BE2C (cell line): ENCODE measurements at places on chromosomes 11 and 22.

GRCh38 chr11:65121865-65122696 lies at the start of the genes FAU and MRPL49:
TSS of gene FAU (minus strand) at chr11:65122134. CDS start at chr11:65121813, 321 bp downstream.
TSS of gene MRPL49 (plus strand) at chr11:65122321. CDS start at chr11:65122347, 26 bp downstream.
- DNase-seq, result peak; percentile 94

- DNase-seq, result no peak
Observed at GRCh38 chr11:109968299-109968698, 124.9 kb upstream of the ZC3H12C start.

- no peak for DNase-seq
Observed at GRCh38 chr11:3101921-3102640, 44.9 kb upstream of the CARS1 start.

- no peak for DNase-seq
Observed at GRCh38 chr11:47628026-47628425, 14.3 kb downstream of the MTCH2 start.

GRCh38 chr11:67240576-67241389 lies 25.5 kb upstream of the GRK2 start:
- DNase-seq, result peak; percentile 73

DNA sequence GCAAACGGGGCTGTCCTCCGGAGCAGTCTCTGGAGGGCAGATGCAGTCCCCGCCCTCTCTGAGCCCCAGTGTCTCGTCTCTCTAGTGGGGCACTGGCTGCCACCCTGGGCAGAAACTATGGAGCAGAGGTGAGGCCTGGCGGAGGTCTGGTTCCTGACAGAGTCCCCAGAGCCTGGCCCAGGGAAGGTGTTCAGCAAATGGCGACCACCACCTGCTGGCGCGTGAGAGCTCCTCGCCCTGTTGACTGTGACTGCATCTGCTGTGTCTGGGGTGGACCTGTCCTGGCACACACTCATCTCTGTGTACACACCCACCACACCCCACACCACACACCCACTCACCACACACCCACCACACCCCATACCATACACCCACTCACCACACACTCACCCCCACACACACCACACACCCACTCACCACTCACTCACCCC lies 18.3 kb upstream of the TTLL12 start:
- no peak for DNase-seq

GRCh38 chr11:18720808-18721560 lies 5.0 kb downstream of the IGSF22 start:
- peak; percentile 88 for DNase-seq

- no peak for DNase-seq
Observed at GRCh38 chr11:88704485-88704884, 361.3 kb downstream of the GRM5 start.

DNA sequence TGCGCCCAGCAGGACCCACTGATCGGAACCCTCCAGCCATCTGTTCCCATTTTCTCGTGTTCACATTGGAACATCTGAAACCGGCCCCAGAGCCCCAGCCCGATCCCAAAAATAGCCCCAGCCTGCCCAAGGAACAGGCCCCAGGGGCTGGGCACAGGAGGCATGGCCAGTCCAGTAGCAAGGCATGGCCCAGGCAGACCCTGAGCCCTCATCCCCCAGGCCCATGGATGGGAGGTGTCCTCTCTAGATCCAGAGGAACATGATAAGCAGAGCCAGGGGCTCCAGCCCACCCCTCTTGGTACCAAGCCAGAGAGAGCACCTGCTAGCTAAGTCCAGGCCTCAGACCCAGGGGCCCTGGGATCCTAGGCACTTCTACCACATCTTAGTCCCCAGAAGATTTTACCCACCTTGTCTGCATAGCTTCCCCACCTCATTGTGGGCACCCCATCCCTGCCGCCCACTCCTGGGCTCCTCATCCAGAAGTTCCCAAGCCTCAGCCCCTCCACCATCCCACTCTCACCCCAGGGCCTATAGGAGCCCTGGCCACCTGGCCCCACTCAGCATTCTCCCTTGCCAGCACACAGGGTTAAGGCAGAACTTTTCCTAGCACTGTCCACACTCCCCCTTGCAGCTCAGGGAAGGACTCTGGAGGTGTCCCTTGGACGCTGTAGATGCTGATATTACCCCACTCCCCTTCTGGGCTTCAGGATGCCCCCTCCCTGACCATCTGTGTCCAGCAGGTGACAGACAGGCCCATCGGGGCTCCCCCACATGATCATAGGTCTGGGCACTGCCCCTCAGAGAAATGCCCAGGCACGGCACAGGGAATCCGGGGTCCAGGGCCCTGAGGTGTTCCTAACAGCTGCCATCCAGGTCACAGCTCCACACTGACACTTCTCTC lies 9.5 kb downstream of the BCL9L start:
- no peak for DNase-seq

GRCh38 chr11:116122697-116123472 lies 618.7 kb upstream of the CADM1 start:
- DNase-seq, result no peak

- DNase-seq, result no peak
Observed at GRCh38 chr22:28426346-28427132, 253.1 kb downstream of the TTC28 start.

DNA sequence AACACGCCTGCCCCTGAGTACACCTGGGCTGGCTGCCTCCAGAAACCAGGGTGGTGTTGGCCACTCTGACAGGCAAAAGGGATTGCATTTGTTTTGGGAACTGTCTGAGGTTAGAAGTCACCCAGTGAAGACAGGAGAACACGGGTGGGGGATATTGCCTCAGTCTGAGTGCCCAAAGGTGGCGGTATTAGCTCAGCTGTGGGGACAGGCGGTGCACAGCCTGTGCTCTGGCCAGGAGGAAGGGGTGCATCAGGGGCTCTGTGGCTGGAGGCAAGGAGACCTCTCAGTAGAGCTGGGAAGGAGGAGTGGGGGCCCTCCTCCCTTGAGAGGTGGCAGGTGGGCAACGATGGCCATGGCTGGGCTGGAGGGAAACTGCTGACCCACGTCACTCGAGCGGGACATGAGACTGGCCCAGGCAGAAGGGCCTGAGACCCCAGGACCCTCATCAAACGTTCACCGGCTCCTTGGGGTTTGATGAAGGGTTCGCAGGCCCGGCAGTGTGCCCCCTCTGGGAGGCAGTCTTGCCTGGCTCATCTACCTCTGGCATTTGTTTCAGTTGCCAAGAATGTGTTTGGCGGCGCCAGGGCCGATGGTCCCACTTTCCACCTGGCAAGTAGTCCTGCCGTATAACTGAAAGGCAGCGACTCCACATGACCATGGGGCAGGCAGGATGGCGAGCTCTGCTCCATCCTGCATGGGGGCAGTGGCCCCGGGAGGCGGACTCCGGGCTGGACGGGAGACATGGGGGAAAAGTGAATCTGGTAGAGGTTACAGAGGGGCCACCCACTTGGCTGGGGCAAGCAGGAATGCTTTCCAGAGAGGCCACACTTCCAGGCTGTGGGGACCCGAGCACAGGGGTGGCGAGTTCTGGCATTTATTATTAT lies 52.8 kb upstream of the SMIM38 start:
- DNase-seq, result peak; percentile 77

DNA sequence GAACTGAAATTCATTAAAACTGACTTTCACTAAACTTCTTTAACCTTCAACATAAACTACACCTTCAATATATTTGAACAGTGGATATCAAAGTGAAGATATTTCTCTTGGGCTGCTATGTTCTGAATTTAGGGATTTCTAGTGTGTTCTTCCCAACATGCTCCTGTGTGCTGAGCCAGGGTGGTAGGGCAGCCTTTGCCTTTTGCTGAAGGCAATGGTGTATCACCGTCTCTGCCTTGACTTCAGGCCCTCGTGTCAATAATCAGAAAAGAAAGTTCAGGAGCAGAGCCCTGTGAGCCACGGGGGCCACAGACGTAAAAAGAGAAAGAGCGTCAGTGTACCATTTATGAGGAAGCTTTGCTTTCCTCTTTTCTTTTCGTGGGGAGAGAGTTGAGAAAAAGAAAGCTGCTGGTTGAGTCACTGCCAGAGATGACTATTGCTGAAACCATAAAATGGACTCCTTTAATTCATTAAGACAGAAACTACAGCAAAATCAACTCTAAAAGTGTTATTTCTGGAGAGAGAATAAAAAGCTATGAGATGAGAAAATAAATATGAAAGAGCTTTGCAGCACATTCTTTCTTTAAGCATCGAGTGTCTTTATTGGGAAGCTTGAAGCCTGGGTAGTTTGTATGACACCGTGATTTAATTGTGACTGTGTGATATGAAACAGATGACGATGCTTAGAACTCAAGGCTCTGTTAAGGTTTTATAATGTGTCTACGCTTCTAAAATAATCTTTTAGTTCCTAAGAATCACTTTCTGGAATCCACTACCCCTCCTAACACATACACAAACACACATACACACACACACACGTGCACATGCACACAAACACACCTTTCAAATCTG lies 271.8 kb upstream of the MTNR1B start:
- DNase-seq, result no peak

GRCh38 chr11:131089727-131090245 lies 173.5 kb upstream of the SNX19 start:
- DNase-seq, result no peak

DNA sequence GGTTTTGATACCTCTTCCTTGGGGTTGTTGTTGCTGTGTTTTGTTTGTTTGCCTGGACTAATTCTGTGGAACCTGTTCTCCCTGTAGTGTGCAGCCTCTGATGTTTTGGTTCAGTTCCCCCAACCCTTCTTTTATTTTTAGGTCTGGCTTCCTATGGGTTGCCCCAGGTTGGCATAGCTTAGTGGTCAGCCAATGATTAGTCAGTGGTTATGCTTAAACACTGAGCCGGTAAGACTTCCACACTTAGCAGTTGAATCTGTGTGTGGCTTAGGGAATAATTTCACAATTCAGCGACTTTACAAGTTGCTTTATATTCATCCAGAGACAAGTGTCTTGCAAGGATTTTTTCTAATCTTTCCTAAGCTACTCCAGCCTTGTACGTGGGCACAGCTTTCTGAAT lies 78.6 kb upstream of the CLPB start:
- DNase-seq, result no peak

- no peak for DNase-seq
Observed at GRCh38 chr11:99614352-99614751, 593.6 kb downstream of the CNTN5 start.

GRCh38 chr22:25884121-25884520 lies 142.1 kb downstream of the MYO18B start:
- DNase-seq, result peak; percentile 43

- no peak for DNase-seq
Observed at GRCh38 chr11:14678350-14678749, 34.7 kb downstream of the PDE3B start.

DNA sequence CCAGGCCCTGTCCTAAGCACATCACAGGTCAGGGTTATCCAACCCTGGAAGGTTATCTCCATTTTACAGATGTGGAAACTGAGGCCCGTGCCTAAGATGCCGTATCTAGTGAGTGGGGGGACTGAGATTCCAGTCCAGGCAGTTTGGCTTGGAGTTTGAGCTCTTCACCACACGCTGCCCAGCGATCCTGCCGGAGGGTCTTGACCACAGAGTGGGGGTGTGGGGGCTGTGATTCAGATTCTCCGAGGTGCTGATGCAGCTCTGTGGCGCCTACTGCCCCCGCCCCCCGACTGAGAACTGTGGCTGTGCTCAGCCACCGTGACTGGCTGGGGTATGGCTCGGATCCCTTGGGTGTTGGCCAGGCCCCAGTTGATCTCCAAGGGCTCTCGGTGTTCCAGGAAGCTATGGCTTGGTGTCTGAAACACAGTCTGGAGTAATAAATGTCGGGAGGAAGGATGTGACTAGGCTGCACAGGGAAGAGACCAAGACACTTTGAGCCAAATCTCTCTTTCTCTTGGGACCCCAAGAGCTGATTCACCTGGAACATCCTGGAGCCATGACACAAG lies 60.6 kb upstream of the RASD2 start:
- DNase-seq, result peak; percentile 46

DNA sequence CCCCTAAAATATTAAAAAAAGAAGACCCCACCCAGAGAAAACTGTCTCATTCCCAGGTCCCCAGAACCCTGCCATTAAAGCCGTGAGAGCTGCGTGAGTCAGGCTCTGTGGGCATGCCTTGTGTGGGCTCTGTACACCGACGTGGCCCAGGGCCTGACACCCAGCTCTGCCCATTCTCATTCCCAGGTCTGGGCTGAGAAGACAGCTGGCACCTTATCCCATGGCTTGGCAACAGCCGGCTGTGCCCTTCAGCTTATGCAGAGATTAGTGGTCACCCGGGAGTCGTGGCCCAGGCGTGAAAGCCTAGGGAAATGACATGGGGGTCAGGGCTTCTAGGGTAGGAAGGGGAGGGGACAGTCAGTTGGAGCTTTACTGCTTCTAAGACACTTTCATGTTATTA lies 31.9 kb downstream of the OTOG start:
- no peak for DNase-seq

DNA sequence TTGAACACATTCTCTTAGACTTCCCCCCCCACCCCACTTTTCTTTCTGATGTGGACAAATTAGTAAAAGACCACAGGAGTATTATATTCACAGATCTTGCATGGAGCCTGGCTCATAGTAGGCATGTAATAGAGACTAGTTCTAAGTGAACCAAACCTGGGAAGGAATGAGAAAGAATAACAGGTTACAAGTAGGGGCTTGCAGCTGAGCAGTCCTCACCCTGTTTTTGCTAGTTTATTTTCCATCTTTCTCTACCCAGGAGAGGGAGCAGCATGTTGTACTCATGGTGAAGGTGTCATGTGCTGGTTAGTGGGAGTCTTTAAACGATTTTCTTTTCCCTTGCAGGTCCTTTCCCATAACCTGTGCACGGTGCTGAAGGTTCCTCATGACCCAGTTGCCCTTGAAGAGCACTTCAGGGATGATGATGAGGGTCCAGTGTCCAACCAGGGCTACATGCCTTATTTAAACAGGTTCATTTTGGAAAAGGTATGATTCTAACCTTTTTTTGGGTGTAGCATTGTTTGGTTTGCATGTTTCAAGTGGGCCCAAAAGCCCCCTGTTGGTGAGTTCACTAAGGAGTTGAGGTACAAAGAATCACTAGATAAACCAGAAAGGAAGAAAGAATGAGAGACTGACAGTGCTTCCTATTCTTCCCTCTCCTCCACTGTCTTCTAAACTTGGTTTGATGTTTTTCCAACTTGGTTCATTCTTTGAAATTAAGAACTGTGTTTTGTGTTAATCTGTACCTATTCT lies 30.1 kb downstream of the SWAP70 start:
- no peak for DNase-seq

- peak; percentile 70 for DNase-seq
Observed at GRCh38 chr11:69166218-69167115, 10.7 kb downstream of the SMIM38 start.

GRCh38 chr11:78379039-78379670 lies 38.5 kb downstream of the GAB2 start:
- DNase-seq, result no peak

- DNase-seq, result peak; percentile 16
Observed at GRCh38 chr11:103892603-103893002, 143.8 kb upstream of the DDI1 start.

- DNase-seq, result peak; percentile 97
Observed at GRCh38 chr11:9314291-9315077, at the start of gene TMEM41B. TSS of gene TMEM41B (minus strand) at chr11:9314593. CDS start at chr11:9314441, 152 bp downstream.

GRCh38 chr11:15770798-15771414 lies 585.4 kb downstream of the SOX6 start:
- peak; percentile 45 for DNase-seq

DNA sequence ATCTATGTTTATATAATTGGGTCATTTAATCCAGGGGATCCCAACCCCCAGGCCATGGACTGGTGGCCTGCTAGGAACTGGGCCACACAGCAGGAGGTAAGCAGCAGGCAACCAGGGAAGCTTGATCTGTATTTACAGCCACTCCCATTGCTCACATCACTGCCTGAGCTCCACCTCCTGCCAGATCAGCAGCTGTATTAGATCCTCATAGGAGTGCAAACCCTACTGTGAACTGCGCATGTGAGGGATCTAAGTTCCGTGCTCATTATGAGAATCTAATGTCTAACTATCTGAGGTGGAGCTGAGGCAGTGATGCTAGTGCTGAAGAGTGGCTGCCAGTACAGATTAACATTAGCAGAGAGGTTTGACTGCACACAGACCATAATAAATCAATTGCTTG lies 32.8 kb downstream of the MS4A2 start:
- DNase-seq, result no peak
